Fibroblast of villous mesenchyme (primary cell): ENCODE measurements at places on chromosomes 5 and 9.

DNA sequence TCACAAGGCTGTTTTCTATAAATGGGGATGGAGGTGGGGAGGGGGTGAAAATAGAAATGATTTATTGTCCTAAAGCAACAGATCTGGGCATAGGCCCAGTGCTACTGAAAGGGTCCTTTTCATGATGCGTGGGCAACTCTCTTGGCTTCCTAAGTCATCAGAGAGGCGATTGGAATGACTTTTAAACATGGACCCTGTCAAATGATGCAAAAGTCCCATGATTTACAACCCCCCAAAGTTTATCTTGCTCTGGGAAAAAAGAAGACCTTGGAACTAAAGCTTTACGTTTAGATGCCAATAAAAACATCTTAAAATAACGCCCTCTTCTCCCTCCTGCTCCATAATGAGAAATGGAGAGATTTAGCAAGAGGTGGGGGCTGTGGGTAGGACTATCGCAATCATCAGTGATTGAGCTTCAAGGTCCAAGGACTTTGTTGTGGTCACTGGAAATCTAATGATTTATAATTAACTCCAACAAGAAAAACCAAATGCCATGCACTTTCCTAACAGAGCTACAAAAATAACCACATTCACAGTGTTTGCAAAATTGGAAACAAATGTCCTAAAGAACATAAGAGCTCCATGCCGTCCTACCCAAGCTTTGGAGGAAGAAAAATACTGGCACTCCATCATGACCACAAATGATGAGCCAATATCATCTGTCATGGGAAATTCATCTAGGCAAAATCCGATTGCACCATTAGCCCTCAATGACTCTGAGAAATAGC is 167.5 kb upstream of the CLINT1 start:
- peak; percentile 13 for DNase-seq

- DNase-seq: peak; percentile 81
These were observed at the start of gene PHYHD1 for GRCh38 chr9:128920381-128921058. Gene PHYHD1, plus strand, starts transcription at chr9:128920982. Its CDS starts 1,342 bp downstream, at chr9:128922324.

- DNase-seq: peak; percentile 90
These were observed 10.2 kb downstream of the ZNF608 start for GRCh38 chr5:124736082-124736804.

GRCh38 chr5:174793684-174794328 is 69.4 kb downstream of the MSX2 start:
- DNase-seq: peak; percentile 54

DNA sequence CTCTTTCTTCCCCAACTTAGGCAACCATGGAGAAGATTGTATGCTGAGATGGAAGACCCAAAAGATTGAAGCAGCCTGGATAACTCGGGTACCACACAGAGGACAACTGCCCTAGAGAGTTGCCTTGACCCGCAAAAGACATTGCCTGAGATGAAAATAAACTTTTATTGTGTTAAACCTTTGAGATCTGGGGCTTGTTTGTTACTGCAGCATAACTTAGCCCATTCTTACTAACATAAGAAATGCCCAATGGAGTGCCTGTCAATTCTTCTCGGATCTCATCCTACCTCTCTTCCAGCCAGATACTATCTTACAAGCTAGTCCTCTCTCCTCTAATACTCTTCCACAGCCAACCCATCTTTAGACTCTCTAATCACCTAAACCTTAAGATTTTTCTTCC is 76.8 kb downstream of the GCNT4 start:
- DNase-seq: no peak

GRCh38 chr9:122900791-122901190 is 4.4 kb downstream of the RC3H2 start:
- peak; percentile 37 for DNase-seq

- no peak for DNase-seq
These were observed 1403.4 kb upstream of the C9orf72 start for GRCh38 chr9:28976684-28977083.

DNA sequence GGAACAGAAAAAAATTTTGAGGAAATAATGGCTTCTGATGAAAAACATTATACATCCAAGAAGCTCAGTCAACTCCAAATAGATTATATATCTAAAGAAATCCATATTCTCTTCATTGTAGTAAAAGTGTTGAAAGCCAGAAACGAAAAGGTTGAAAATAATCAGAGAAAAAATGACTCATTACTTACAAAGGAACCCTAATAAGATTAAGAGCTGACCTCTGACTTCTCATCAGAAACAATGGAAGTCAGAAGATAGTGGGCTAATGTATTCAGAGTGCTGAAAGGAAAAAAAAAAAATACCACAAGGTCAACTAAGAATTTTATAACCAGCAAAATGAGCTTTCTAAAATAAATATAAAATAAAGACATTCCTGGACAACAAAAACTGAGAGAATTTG is 60.0 kb downstream of the HSD17B4 start:
- DNase-seq: no peak

- no peak for DNase-seq
These were observed 274.3 kb upstream of the DMRT1 start for GRCh38 chr9:567128-567746.

GRCh38 chr5:180294411-180294810 is 2.5 kb upstream of the MAPK9 start:
- DNase-seq: no peak

GRCh38 chr5:376799-377325 is 55.3 kb downstream of the AHRR start:
- no peak for DNase-seq

DNA sequence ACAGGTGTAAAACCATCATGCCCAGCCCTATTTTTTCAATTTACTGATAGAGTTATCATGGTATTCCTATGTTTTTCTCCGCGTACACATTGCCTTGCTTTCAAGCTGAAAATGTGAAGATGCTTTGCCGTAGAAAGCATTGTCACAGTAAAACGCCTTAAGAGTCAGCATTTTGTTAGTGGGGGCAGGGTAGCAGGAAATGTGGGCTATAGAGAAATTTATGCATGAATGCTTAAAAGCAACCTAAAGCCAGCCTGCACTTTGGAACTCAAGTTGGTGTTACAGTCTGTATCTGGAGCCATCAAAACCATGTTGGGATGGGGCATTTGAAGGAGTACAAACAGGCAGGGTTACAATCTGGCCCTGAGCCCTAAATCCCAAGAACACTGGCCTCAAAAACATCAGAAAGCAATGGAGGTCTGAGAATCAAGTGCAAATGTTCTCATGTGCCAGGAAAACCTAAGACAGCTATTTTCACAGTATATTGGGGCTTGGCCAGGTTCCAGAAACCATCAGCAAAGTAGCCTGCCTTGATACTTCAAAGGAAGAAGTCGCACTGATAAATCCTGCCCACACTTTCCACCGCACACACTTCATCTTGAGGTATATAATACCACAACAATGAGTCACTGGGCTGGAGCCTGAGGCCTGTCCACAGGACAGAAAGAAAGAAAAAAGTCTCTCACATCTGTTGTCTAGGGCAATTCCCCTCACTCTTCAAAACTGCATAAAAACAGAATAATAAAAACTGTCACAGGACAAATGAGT is 313.8 kb downstream of the ENC1 start:
- peak; percentile 85 for DNase-seq

DNA sequence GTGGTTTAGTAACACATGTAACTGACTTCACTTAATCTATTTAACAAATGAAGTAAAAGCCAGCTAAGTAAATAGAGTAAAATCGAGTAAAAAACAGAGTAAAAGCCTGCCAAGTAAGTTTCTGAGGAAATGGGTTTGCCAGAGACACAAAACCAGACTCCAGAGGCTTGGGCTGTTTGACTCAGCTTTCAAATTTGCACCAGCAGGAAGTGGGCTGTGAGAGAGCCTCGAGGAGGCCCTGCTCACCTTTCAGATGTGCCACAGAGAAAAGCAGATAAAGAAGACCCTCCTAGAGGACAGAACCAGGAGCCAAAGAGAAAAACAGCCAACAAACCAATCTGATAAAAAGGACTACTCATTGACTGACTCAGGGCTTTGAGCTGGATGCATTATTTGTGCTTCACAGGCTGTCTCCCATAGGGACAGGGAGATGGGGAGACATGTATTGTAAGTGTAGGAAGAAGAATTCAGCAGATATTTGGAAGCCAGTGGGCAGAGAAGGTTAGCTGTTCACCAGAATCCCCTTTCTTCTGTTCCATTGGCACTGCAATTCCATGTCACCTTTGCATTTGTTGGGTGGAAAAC is 14.4 kb upstream of the AMACR start:
- no peak for DNase-seq

- no peak for DNase-seq
These were observed 188.0 kb downstream of the HCN1 start for GRCh38 chr5:45508135-45508534.

DNA sequence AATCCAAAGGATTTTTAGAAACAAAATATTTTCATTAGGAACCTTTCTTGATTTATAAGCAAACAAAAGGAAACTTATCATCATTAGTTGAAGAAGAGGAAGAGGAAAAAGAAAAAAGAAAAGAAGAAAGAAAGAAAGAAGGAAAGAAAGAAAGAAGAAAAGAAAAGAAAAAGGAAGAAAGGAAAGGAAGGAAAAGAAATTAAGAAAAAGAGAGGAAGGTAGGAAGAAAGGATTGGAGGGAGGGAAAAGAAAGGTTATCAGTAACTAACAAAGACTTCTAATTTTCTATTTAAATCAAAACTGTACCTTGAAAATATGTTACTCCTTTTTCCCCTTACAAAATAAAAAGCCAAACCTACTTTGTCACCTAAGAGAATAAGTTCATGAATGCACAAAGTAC is 10.0 kb downstream of the EBF1 start:
- no peak for DNase-seq

DNA sequence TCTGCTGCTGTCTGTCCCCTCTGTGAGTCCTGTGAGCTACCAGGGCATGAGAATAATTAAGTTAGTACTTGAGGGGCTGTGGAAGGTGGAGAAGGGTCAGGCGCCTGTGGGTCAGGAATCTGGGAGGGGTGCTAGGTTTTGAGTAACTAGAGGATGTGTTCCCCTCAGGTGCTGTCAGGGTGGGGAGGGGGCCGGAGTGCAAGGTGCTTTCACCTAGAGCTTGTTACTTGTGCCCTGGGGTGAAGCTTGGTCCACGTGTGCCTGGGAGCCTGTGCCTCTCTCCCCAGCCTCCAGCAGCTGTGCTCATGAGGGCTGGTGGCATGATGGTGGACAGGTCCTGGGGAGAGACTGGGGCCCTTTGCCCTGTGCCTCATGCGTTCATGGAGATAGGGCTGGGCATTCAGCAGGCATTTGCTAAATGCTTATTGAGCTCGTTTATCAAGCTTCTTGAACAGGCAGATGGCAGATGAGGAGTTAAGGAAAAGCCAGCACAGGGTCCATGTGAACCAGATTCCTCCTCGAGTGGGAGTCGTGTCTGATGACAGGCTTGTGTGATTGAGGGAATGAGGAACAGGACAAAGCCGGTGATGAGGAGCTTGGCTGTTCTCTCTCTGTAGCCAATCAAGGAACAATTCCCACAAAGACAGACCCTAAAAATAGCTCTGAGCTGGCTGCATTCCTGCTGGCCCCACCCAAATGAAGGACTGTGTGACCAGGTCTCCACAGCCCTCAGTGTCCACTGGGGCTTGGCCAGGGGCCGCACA is 40.9 kb downstream of the CACNA1B start:
- no peak for DNase-seq

- DNase-seq: peak; percentile 38
These were observed 68.5 kb downstream of the SLC24A2 start for GRCh38 chr9:19720377-19720776.

DNA sequence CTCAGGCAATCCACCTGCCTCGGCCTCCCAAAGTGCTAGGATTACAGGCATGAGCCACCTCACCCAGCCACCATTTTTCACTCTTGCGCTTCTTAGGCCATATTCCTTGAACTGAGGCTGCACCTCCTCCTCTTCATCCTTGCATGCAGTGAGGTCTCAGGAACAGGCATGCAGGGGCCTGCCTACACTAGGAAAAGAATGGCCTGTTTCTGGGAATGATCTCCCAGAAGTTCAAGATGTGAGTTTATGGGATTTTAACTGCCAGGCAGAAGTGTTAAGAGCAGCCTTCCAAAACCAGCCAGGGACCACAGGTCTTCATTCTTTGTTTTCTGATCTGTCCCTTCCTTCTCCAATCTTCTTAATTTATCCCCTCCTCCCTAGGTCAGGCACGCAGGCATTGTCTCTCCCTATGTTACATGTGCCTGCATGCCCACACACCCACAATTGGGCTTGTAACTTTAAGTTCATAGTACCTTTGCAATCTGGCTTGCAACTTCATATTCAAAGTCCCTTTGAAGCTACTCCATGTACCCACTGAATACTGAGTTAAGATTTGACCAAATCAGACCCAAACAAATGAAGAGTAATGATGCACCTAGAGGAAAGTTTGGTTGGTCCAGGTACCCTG is 10.5 kb upstream of the HSPA4 start:
- DNase-seq: no peak
